ENCODE measurements at places on chromosomes 2 and 18. TPM values are rescaled to one million over a fixed set of nuclear protein-coding genes. Genes with fewer than 3 reads are reported as not detected.

Gene DAPL1
- not detected for total RNA-seq

DNA sequence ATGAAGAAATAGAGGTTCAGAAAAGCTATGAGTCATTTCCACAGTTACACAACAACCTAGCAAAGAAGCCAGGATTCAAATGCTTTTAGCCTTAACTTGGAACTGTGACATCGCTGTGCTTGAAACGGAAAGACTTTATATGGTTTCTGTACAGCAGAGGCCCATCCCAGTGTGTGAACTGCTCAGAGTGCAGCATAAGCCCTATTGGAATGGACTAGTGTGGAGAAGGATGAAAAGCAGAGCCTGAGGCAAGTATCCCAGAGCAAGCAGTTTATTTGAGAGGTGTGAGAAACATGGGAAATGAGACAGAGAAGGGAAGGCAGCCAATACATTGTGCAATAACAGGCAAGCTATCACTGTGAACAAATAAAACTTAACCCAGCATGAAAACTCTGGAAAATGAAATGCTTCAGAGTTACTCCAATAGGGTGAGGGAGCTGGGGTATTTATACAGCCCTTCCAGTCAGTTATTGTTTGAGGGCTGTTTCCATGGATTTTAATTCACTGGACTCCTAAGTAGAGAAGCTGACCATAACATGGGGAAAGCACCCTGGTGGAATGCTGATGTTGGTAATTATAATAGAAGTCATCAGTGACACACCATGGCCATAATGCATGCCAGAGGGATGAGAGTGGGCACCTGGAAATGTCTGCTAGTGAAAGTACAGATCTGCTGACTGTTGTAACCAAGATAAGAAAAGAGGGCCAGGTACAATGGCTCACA, 254.0 kb upstream of the POU3F3 start:
- H3K27ac ChIP-seq: no peak overlapping the region
- H3K27me3 ChIP-seq: no peaks in the 10 kb centered on the region
- H3K4me3 ChIP-seq: no peak overlapping the region
- no peaks in the 10 kb centered on the region for H3K4me1 ChIP-seq

Gene POTEC
- total RNA-seq: not detected

DNA sequence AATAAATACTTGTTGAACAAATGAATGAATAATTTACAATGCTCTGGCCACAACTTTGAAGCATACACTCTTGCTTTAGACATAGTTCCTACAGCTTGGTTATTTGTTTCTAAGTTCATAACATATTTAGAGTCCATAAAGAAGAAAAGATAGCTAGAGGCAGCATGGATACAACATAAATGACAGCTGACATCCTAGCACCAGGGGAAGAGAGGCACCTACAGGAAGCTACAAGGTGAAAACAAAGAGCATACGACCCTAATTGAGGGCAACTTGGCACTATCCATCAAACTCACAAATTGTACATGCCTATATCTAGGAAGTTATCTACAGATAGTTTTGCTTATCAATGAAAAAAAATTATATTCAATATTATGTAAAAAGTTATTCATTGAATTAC, 88.9 kb downstream of the PLEKHM3 start:
- no peaks in the 10 kb centered on the region for H3K36me3 ChIP-seq
- no peaks in the 10 kb centered on the region for H3K27me3 ChIP-seq
- DNase-seq: no peak
- H3K4me1 ChIP-seq: peaks cover 8% of the 10 kb centered on the region

- DNase-seq: peak; percentile 58
- no peaks in the 10 kb centered on the region for H3K27me3 ChIP-seq
- peaks cover 10% of the 10 kb centered on the region for H3K4me1 ChIP-seq
- no peaks in the 10 kb centered on the region for H3K36me3 ChIP-seq
- no peak overlapping the region for H3K27ac ChIP-seq
These were observed 52.7 kb upstream of the CTLA4 start for GRCh38 chr2:203814661-203815540.

GRCh38 chr18:34933909-34934661, 107.1 kb upstream of the MAPRE2 start:
- H3K4me3 ChIP-seq: no peak overlapping the region
- H3K4me1 ChIP-seq: no peaks in the 10 kb centered on the region
- no peak for DNase-seq
- no peak overlapping the region for H3K27ac ChIP-seq

- H3K36me3 ChIP-seq: no peaks in the 10 kb centered on the region
- H3K4me3 ChIP-seq: no peak overlapping the region
- DNase-seq: peak; percentile 74
- H3K27ac ChIP-seq: no peak overlapping the region
- no peaks in the 10 kb centered on the region for H3K27me3 ChIP-seq
These were observed 330.9 kb downstream of the DCC start for GRCh38 chr18:52670896-52671295.

Gene PLEKHM3
- 15.1 TPM for total RNA-seq

Measured in left lung (tissue), 14 donors.